ENCODE measurements at places on chromosomes 6 and 20.

GRCh38 chr20:62507323-62507722 lies 31.5 kb upstream of the GATA5 start:
- no peak for DNase-seq

DNA sequence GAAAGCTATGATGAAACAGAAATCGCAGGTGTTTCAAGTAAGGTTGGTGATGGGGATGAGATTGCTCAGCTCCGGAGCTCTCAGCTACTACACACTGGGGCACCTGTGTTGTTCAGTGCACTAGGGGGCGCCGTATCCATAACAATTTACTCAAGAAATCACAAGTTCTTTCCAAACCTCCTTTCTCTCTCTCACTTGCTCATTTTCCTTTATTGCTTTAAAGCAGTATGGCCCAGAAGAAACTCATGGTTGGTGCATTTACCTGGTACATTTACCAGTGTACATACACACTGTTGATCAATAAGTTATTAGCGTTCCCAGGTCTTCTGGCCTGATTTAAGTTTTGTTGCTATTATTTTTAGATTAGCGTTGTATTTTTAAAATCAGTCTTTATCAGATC lies 235.2 kb upstream of the TAB2 start:
- peak; percentile 73 for DNase-seq

- peak; percentile 32 for DNase-seq
Observed at GRCh38 chr6:145809785-145810184, 4.8 kb downstream of the FBXO30 start.

DNA sequence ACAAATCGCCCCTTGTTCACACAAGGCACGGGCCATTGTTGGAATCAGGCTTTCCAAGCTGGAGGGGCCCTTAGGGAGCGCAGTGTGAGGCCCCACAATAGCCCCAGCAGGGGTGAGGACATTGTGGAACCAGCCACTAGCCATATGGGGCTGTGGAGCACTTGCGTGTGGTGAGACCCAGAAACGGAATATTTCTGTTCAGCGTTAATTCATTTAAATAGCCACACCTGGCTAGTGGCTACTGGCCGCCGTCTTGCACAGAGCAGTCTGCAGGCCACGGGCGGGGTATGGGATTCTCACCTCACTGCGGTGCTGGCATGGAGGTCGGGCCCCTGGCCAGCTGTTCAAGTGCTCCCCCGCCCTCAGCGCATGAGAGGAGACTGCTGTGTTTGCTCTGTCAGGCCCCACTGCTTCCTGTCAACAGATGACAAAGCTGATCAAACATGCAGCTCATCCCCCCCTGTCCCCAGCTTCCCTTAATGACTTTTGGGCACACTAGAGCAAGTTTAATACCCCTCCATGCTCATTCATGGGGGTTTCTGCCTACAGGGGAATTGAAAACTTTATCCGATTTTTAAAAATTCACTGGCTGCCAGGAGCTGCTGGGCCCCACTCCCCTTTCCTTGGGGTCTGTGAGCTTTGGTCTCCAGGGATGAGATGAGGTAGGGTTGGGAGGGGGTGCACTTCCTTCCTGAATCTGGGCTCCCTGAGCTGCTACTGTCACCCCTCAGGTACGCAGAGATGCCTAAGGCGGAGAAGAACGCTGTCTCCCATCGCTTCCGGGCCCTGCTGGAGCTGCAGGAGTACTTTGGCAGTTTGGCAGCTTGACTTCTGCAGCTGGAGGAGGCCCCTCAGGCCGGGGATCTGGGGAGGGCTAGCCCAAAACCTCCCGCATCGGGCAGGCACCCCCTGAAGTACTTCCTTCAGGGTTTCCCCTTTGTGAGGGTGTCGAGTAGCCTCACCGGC lies 13.6 kb downstream of the ITPA start:
- no peak for DNase-seq

DNA sequence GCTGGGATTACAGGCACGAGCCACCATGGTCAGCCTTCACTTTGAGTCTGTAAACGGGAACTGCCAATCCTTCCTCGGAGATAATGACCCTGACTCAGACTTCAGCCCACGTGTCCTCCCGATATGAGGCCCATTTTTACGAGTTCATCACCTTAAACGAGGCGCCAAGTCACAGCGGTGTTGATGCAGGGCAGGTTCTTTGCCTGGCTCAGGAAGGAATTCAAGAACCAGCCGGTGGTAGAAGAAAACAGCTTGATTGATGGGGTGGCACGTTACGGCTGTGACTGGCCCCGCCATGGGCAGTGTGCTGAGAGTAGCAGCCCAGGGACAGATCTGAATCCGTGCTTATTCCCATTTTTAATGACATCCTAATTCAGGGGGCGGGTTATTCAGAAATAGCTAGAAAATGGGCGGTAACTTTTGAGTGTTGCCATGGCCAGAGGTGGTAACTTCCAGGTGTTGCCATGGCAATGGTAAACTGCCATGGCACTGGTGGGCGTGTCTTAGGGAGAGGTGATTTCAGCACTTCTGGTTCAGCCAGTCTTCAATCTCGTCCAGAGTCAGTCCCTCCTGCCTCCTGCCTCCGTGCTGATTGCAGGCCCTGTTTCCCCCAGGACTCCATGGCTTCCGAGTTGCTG lies 9.1 kb upstream of the MAP1LC3A start:
- no peak for DNase-seq

GRCh38 chr6:104253236-104253635 lies 606.5 kb downstream of the HACE1 start:
- no peak for DNase-seq

DNA sequence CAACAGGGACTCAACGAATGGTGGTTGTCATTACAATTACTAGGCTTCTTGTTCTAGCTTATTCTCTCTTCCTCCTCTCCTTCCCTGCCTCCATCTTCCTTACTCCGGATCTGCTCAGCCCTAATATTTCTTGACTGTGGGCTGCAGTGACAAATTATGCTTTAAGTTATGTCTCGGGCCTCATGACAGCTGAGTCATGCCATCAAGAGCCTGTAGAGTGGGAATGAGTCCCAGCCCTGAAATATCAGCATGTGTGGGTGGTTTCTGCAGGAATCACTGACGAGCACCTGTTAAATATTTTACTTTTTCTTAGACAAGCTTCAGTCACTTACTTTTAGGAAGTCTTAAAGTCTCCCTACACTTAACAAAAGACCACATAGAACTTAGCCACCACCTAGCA lies 83.1 kb upstream of the CBLN4 start:
- DNase-seq: no peak

DNA sequence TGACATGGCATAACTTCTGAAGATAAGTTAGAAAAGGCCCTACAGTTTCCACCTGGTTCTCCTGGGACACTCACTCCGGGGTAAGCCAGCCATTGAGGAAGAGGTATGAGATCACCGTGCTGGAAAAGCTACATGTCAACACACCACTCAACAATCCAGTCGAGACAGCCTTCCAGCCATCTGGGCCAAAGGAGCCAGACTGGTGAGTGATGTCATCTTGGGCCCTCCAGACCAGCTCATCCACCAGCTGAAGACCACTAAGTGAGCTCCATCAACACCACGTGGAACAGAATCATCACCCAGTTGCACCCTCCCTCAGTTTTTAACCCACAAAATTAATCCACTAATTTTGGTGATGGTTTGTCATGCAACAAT lies 32.3 kb upstream of the RSPO4 start:
- no peak for DNase-seq

GRCh38 chr6:26197636-26197932 lies 110.4 kb downstream of the HFE start:
- DNase-seq: no peak

DNA sequence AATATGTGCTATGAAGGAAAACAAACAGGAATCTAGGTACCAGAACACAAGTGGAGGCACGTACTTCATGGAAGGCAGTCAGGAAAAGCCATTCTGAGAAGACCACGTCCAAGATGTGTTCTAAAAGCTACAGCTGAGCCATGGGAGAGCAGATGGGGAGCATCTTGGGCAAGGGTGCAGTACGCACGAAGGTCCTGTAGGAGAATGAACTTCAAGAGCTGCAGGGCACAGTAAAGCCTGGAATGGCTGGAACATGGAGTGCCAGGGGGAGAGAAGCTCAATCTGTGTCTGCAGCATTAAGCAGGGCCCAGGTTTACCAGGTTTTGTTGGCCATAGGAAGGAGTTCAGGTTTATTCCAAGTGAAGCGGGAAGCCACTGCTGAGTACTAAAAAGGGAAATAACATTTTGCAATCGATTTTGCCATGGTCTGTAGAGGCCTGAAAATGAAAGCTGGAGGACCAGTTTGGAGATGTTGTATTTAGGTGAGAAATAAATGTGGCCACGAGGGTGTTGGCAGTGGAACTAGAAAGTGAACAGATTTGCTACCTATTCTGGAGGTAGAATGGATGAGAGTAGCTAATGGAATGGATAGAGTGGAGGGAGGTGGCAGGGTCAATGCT lies 29.9 kb downstream of the ADTRP start:
- DNase-seq: no peak

- DNase-seq: peak; percentile 64
Observed at GRCh38 chr20:32681175-32682084, 7.7 kb upstream of the C20orf203 start.

DNA sequence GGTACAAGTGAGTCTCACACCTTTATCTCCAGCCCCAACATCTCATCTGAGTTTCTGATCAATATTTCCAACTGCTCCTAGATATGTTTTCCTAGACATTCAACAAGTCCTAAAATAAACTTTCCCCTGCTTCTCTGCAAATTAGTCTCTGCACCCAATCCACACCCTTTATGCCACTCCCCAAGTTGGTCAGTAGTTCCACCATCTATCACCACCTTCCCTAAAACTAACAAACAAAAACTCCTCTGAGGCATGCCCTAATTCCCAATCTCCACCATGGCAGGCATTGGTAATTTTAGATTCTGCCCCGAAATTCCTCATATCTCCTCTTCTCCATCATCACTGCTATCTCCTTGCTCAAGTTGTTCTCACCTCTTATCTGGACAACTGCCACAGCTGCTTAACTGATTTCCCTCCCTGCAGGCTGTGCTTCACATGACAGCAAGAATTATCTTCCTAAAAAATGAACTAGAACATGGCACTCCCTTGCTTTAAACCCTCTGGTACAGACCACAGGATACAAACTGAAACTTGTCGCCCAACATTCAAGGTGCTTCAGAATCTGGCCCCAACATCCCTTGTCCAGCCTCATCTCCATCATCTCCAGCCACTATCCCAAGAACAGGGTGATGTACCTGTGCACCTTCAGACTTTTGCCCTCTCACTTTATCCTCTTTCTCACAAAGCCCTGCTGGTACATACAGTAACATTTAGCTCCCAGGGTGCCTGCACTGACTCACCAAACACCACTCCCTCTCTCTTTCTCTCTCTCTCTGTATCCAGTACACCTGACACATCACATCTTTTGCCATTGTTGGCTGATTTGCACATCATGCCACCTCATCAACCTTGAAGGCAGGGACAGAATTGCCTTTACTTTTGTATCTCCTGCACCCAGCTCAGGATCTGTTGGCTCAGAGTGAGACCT lies 55.5 kb downstream of the ZHX3 start:
- no peak for DNase-seq

GRCh38 chr20:54237116-54237943 lies 29.4 kb downstream of the PFDN4 start:
- DNase-seq: no peak

DNA sequence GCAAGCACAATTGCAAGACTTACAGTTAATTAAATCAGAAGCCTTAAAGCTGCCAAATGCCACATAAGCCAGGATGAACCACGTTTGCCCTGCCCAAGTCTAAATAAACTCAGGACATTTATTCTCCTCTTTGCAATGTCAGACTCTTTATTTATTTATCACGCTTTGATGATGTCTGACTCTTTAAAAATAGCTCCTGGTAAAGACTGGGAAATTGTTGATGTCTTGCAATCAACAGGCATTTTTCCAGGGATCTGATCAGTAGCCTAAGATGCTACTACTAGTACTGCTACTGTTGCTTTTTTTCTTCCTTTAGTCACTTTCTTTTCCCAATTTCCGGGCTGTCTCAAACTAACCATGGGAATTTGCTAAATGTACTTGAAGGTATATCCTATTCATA lies 365.8 kb upstream of the MARCKS start:
- no peak for DNase-seq

DNA sequence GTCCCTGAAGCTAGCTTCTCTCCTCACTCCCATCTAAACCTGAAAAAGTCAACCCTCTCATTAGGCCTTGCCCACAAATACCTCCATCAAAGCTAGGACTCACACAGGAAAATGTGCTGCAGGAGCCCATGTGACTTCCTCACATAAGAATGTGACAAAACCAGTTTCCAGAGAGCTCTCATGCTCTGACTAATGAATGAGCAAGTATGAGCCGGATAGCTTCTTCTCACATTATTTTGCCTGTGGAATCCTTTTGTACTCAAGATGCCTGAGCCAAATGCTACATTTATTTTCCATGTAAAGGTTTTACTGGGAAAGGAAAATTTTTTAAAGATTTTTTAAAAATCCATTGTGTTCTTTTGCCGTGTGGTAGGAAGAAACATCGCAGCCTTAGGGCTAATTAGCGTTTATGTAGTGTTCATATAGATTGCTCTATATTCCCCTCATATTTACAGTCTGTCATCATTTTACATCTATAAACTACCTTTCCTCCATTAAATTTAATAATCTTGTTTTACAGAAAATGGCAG lies 68.6 kb upstream of the CCN6 start:
- DNase-seq: peak; percentile 93

DNA sequence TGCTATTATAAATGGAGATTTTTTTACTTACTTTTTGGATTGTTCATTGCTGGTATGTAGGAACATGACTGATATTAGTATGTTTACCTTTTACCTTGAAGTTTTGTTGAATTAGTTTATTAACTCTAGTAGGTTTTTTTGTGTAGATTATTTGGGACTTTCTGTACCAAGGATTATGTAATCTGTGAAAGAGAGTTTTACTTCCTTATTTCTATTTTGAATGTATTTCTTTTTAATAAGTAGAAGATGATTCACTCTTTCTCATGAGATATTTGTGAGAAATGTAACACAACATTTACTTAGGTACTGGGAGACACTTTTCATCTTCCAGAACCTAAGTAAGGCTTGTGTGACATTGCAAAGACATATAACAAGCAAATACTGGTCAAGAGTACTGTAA lies 473.9 kb upstream of the HS3ST5 start:
- no peak for DNase-seq

GRCh38 chr6:117346142-117346930 lies 79.4 kb downstream of the ROS1 start:
- peak; percentile 43 for DNase-seq

- no peak for DNase-seq
Observed at GRCh38 chr6:34457742-34458735, 7.8 kb upstream of the PACSIN1 start.

GRCh38 chr6:71454056-71454455 lies 165.4 kb downstream of the OGFRL1 start:
- no peak for DNase-seq

- DNase-seq: no peak
Observed at GRCh38 chr6:35432291-35432690, 19.8 kb upstream of the FANCE start.

GRCh38 chr6:118782651-118783050 lies 111.3 kb upstream of the ASF1A start:
- DNase-seq: no peak

GRCh38 chr6:98840996-98841513 lies 6.7 kb downstream of the POU3F2 start:
- DNase-seq: no peak

GRCh38 chr6:35280903-35281302 lies 16.7 kb upstream of the DEF6 start:
- DNase-seq: no peak

GRCh38 chr20:61803915-61804751 lies 261.5 kb downstream of the TAF4 start:
- DNase-seq: peak; percentile 7
